ENCODE measurements at places on chromosomes 3 and 15.

DNA sequence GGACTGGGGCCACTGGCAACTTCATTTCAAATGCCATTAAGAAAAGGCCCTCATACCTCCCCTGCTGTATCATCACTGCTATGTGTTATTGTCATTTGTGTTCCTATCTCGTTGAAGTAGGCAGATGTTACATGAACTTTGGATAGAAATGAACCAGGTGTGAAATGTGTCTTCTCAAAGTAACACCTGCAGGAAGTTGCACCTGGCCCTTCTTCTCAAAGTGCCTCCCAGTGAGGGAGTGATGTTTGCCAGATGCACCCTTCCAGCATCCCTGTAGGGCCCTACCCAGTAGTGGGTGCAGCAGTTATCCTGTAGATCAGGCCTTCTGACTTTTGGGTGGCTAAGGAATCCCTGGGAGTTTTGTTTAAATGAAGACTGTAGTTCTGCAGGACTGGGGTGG is 197.7 kb upstream of the CTNNB1 start:
- DNase-seq: no peak

- peak; percentile 24 for DNase-seq
Measured at GRCh38 chr15:101394056-101394630, 95.4 kb downstream of the PCSK6 start.

- DNase-seq: peak; percentile 78
Measured at GRCh38 chr3:72185549-72186399, 400.8 kb upstream of the PROK2 start.

GRCh38 chr3:47956521-47956920 is 59.7 kb downstream of the MAP4 start:
- no peak for DNase-seq

DNA sequence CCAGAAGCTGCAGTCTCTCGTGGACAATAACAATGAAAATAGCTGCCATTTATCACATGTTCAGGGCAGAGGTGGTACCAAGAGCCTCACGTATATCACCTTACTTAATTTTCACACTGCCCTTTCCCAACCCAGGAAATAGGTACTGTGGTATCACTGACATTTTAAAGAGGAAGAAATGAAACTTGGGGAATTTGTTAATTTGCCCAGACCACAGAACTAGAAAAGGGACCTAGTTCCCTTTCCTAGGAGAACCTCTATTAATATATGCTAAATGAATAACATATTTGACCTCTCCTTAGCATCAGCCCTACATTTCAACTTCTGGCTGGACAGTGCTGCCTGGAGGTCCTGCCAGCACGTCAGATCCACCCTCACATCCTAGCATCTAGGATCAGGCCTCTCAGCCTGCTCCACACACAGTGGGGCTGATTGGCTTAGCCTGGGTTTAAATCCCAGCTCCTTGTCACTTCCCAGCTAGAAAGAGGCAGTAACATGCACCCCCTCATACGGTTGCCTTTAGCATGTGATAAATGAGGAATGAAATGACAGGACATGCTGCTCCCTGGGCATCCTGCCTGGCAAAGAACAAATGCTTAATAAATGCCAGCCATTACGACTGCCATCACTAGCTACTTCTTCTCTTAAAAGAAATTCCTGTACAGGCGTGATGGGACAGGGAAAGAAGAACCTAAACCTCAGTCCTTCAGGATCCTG is 95.1 kb upstream of the TNFAIP8L3 start:
- DNase-seq: no peak

DNA sequence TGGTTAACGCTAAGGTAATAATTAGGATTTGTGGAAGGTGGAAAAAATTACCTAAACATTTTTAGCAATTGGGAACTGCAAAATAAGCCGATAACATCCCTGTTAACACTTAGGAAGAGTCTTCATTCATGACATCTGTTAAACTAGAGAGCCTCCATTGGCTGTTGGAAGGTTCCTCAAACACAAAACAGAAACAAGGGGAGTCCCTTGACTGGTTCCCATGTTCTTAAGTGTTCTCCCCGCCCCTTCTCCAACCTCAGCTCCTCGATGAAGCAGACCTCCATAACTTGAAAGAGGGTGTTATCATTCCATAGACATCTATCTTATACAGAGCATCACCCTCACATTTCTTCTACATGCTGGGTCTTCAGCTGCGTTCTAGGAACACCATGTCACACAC is 2.5 kb downstream of the SLC22A13 start:
- DNase-seq: no peak

DNA sequence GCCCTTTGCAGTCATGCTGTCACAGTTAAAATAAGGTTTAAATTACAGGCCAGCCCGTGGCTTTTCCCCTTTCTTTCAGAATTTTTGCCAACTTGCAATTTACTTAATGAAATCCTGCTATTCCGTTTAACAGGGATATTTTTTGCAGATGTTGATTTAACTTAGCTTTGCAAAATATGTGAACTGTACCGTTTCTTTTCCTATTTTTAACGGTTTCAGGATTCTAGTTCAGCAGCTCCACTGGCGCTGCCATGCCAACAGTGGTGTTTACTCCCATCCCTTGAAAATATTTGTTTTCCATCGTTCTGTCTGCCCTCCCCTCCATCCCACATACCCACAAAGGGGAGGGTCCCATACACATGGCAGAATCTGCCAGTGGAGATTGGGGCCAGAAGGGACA is 54.3 kb downstream of the SMAD6 start:
- no peak for DNase-seq

DNA sequence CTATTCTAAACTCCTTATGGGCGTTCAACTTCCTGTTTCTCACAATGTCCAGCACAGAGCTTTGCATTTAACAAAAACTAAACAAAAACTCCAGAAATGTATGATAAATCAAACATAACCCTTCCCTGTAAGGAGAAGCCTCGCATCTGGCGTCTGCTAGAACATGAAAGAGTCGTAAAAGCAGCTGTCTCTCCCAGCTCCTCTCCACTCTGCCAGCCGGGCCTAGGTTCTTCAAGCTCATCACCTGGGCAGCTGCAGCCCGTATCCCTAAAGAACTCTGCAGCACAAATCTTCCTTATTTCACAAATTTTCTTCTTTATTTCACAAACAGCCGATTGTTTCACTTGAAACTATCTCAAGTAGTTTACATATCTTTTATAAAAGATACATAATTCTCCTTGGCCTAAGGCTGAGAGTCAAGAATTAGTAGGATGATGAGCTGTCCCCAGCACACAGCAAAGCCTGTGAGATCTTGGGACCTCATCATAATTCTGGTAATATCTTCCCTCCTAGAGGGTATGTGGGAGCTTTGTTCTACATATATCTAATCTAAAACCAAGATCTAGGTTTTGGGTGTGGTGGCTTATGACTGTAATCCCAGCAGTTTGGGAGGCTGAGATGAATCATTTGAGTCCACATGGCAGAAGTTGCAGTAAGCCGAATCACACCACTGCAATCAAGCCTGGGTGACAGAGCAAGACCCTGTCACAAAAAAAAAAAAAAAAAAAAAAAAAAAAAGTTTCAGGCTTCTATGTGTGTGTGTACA is 35.3 kb downstream of the ANXA2 start:
- DNase-seq: peak; percentile 42

DNA sequence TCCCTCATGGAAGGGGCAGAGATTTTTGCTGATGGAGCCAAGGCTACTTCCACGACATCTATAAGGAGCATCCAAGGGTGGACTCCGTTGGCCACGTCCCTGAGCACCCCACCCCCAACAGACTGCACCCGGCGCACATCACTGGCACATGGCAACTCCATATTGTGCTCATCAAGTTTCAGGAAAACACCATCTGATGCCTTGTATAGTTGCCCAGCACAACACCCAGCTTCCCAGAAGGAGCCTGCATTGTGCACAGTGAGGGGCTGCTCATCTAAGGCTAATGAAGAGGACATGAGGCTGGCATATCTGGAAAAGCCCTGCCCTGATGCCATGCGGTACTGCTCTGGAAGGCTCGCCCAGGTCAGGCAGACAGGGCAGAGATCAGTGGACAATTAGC is 15.0 kb upstream of the CACNA2D2 start:
- DNase-seq: no peak

DNA sequence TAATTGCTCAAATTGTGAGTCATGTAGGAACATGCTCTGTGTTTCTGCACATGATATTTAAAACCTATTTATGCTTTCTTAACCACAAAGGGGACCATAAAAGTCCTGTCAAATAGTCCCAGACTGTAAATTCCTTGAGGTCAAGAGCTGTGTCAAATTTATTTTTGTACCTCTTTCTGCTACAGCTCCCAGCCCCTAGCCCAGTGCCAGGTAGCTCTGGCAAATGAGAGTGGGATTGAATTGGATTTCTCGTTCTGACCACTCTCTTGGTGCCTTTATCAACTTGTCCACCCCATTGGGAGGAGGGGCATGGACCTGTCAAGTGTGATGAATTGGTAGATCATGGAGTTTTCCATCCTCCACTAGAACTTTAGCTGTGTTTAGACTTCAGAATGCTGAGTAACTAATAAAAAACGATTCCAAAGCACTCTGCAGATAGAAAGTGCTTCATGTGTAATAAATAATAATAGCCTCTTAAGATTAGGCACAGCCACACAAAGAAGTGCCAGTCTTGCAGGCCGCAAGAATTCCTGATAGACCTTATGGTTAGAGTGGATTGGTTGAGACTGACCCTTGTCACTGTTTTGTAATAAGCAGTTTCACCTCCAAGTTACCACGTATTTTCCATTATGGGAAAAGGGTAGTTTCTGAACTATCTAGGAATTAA is 120.4 kb downstream of the LPP start:
- no peak for DNase-seq

GRCh38 chr3:5292512-5292911 is 105.0 kb downstream of the EDEM1 start:
- DNase-seq: no peak

- DNase-seq: peak; percentile 93
Measured at GRCh38 chr3:64188810-64189560, 36.3 kb downstream of the PRICKLE2 start.

GRCh38 chr15:63233667-63234423 is 43.6 kb upstream of the APH1B start:
- DNase-seq: no peak

DNA sequence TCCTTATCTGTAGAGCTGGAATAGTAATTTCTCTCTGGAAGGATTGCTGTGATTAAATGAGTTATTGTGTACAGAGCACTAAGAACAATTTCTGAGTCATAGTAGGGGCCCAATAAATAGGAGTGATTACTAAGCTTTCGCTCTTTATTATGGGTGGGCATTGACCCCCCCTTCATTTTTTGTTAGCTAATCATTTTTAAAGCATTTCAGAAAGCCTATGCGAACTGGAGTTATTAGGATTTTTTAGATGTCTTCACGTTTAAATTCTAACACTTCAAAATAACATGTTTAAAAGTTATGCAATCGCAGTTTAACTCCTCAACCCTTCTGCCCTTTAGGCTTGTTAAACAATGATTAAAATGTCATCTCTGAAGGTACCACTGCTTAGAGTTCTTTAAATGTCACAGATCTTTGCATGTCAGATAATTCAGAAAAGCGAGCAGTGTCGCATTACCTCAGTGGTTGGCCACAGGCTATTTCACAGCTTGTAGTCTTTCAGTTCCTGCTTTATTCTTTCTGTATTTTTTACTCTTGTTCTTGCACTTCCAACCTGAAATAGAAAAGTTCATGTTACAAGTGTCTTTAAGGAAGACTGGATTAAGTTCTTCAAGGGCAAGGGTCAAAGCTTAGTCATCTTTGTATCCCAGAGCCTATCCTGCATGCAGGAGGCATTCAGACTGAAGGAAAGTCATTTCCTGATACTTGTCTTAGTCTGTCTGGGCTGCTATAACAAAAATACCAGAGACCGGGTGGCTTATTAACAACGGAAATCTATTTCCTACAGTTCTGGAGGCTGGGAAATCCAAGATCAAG is 102.9 kb downstream of the FNDC3B start:
- peak; percentile 68 for DNase-seq

- no peak for DNase-seq
Measured at GRCh38 chr15:48131324-48131723, 10.5 kb downstream of the SLC24A5 start.

GRCh38 chr3:52232279-52233107 is 6.5 kb downstream of the TWF2 start:
- no peak for DNase-seq

DNA sequence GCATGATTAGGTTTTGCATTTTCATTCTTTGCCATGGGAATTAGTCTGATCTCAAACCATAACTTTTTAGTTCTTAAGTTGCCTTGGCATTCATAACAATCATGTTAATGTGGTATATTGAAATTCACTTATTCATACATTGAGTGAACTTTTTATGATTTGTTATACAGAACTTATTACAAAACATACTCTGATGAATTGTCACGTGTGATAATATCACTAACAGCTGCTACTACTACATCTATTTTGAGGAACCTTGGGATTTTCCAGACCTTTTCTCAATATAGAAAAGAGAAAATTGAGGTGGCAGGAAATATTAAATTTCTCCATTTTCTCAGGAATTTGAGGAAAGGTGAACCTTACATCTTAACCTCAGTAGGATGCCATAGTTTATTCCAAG is 9.2 kb downstream of the LXN start:
- DNase-seq: no peak

GRCh38 chr3:42773409-42773751 is 327 bp upstream of the CCDC13 start:
- DNase-seq: no peak

- DNase-seq: no peak
Measured at GRCh38 chr3:64450396-64450956, 225.2 kb upstream of the PRICKLE2 start.

All from islet precursor cell (in vitro differentiated cells).